RWPE1 (cell line): ENCODE measurements at places on chromosomes 13 and 19.

GRCh38 chr13:87656306-87656705 is 14.9 kb upstream of the SLITRK5 start:
- DNase-seq, result no peak

GRCh38 chr13:112635323-112635722 is 47.4 kb upstream of the TUBGCP3 start:
- DNase-seq, result no peak

GRCh38 chr19:36009220-36009619 is 607 bp upstream of the SYNE4 start:
- peak; percentile 57 for DNase-seq

DNA sequence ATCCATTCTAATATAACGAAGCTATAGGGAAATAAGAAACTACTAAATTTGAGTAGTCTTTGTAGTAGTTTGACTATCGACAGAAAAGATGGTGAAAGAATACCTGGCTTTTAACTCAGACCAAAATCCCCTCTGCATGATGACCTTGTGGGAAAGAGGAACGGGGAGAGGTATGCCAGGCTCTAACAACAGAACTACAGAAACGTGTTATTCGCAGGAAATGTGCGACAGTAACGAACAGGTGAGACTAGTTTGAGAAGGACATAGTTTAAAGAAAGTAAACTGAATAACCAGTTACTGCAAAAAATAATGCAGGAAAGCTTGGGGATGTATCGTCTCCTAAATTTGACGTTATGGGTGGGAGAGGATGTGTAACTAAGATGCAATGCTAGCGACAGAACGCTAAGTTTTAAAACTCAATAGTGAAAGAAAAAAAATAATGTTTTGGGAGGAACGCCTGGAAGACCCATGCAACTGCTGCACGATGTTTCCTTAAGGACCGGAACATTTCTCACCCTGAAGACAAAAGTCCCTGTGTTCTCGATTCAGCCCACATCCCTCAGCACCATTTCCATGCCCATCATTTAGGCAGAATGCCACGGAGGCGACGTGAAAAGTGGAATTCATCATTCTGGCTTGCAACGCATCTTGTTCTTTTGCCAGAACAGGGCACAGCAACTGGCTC is 1.6 kb upstream of the RAP2A start:
- no peak for DNase-seq

DNA sequence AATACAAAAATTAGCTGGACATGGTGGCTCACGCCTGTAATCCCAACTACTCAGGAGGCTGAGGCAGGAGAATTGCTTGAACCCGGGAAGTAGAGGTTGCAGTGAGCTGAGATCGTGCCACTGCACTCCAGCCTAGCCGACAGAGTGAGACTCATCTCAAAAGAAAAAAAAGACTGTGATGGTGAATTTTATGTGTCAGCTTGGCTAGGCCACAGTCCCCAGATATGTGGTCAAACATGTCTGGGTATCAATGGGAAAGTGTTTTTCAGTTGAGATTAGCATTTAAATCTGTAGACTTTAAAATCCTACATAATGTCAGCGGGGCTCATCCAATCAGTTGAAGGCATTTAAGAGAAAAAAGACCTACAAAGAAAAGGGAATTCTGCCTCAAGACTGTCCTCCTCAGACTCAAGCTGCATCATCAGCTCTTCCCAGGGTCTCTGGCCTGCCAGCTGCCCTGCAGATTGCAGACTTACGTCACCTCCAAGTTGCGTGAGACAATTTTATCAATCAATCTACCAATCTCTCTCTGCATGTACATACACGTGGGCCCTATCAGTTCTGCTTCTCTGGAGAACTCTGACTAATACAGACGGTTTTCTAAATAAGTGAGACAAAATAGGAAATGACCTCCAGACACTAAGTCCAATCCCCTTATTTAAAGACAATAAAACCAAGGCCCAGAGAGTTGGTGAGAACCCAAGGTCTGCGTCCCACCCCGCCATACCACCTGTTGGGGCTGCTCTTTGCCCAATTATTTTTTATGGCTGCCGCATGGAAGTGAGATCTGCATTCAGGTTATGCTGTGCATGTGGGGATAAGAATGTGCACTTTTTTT is 99.2 kb downstream of the ABCC4 start:
- DNase-seq, result no peak

DNA sequence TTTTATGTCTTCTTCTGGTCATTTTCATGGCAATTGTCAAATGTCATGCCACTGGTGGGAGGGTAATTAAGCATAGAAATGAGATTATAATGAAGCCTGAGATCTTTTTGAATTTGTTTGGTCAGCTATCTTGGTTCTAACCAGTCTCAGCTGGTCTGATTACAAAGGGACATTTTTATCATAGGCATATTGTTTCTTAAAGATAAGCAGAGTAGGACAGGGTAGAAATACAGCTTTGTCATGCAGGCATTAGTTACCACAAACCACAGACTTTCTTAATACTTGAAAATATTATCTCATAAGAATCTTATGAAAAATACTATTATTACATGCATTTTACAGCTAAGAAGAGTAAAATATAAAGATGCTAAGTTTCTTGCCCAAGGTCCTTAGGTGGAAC is 1761.5 kb downstream of the PCDH9 start:
- no peak for DNase-seq

DNA sequence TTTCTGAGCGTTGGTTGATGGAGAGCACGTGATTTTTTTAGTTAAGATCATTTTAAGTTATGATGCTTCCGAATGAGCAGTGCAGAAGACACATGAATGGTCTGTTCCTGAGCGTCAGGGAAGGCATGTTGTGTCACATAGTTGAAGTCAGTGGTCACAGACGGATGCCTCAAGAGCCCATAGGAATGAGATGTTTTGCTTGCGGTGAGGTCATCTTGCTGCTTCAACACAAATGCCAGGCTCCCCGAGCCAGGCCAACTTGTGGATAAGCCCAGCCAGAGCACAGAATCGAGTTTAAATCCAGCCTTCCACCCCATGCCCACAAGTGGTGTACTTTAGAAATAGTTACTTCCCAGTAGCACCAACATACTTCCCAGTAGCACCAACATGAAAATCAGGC is 5.4 kb downstream of the UPF3A start:
- no peak for DNase-seq

DNA sequence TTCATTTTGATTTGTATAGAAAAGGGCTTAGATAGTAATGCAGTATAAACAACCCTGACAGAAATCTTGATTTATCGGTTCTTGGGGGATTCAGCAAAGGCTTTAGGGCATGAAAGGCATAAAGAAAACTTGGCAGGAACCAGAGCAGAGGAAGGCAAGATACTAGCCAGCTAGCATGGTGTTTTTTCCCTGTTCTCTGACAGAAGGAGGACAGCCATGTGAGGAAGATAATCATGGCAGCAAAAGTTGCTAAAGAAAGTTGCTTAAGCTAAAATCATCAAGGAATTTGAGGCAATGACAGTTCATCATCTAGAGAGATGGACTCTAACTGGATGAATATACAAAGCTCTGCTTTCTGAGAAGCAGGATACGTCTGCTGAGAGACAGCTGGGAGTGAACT is 294.1 kb downstream of the KCNRG start:
- no peak for DNase-seq

GRCh38 chr13:97179501-97179900 is 42.6 kb upstream of the MBNL2 start:
- DNase-seq, result no peak

DNA sequence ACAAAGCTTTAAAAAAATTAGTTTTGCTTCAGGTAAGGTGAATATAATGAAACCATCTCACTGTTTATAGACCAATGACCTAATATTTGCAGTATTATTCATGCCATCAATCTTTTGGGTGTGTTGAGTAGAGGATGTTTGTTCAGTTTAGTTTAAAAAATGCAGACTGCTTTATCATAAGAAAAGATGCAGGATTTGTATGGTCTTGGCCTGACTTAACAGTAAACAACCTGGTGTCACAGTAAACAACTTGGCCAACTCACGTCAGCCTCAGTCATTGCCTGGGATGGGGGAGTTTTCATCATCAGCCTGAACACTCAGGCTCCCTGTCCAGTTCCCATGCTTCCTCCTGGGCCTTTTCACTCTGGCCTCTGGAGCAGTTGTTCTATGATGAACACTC is 55.1 kb downstream of the LMO7 start:
- no peak for DNase-seq

DNA sequence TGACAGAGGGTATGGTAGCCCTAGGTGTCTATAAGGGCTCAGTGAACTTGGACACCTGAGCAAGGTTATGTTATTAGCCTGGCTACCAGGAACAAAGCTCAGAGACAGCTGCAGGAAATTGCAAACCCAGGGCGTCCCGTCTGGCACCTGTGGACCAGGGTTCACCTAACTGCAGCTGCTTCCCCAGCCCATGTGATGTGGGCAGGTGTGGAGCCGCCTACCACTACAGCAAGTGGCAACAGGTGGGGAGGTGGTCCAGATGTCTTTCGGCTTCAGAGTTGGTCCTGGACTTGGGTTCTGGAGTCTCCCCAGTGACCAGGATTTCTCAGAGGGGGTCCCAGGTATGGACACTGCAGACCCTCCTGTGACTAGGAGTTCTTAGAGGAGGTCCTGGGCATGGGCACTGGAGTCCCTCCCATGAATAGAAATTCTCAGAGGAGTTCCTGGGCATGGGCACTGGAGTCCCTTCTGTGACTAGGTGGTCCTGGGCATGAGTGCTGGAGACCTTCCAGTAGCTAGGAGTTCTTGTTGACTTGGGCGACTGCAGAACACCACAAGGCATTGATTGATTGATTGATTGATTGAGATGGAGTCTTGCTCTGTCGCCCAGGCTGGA is 25.2 kb downstream of the ACTL9 start:
- no peak for DNase-seq

- DNase-seq, result no peak
Observed at GRCh38 chr13:59483501-59484145, 680.1 kb downstream of the DIAPH3 start.

DNA sequence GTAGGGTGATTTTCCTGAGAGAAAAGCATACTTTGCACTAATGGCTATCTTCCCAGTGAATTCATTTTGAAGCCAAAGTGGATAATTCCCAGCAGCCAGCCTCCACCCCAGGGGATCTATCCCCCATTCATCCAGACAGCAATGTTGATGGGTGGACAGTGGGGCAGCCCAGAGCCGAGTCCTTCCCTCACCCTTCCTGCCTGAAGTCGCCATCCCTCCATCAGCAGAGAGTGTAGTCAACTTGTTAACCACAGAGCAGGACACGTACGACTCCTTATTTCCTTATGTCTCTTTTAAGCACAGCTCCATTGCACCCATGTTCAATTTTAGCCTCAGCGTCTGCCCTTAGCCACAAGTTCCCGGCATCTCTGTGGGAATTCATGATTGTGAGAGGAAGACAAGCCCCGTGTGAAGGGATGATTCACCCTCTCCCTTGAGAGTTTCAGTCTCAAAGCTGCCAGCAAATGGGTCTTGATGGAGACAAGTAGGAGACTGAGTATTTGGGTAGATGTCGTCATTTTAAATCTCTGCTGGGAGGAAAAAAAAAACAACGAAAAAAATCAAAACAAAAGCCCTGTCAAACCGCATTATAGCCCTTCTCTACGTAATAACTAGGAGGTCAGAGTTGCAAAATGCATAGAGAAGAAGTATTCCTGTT is 58.3 kb upstream of the MEDAG start:
- no peak for DNase-seq
